ENCODE measurements at places on chromosomes 13 and 19. TPM values are rescaled to one million over a fixed set of nuclear protein-coding genes. Genes with fewer than 3 reads are reported as not detected.

GNA15 gene
- not detected for total RNA-seq

ZNF878 gene
- total RNA-seq: not detected

SHFL gene
- total RNA-seq: 6.7 TPM

DNAJB1 gene
- total RNA-seq: 135 TPM

ATP4B gene
- total RNA-seq: not detected

C19orf85 gene
- total RNA-seq: not detected

ZNF208 gene
- not detected for total RNA-seq

VSTM2B gene
- total RNA-seq: not detected

REXO1 gene
- total RNA-seq: 22.6 TPM

PLIN4 gene
- 0.59 TPM for total RNA-seq

ZNF585A gene
- total RNA-seq: 7.1 TPM

CEACAM21 gene
- total RNA-seq: not detected

ERICH4 gene
- total RNA-seq: not detected

CYSLTR2 gene
- total RNA-seq: not detected

CACNG6 gene
- 10.5 TPM for total RNA-seq
